ENCODE measurements at places on chromosomes 1 and 21.

DNA sequence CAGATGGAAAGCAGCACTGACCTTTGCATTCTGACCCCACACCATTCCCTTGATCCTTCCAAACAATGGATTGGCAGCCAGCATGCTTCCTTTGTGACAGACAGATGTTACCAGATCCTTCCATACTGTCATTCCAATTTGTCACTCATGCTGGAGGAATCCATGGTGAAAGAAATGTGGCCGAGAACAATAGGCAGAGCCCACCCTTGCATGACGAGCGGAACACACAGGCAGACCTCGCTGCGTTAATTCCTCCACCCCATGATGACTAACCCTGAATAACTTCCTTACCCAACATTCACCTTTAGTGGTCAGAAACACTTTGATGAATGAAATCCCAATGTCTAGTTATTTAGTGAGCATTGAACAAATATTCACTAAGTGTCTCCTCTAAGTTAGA lies 45.1 kb downstream of the PDPN start:
- no peak for DNase-seq

GRCh38 chr1:244010191-244010590 lies 40.9 kb upstream of the ZBTB18 start:
- DNase-seq = no peak

GRCh38 chr1:34286511-34286910 lies 109.8 kb downstream of the C1orf94 start:
- no peak for DNase-seq

DNA sequence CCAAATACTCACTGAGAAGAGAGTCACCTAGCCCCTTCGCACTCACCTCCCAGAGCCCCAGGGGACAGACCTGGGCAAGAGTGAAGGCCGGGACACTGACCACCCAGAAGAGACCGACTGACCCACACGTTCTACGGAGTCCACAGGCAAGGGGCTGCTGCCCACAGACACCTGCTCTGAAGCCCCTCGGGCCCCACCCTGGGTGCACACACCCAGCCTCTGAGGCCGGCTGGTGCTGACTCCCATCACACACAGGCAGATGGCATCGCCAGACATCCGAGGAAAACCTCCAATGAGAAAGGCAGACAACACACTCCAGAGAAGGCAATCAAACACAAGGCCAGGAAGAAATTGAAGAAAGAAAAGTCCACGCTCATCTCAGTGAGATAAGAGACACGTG lies 22.1 kb downstream of the WDR4 start:
- DNase-seq = no peak

DNA sequence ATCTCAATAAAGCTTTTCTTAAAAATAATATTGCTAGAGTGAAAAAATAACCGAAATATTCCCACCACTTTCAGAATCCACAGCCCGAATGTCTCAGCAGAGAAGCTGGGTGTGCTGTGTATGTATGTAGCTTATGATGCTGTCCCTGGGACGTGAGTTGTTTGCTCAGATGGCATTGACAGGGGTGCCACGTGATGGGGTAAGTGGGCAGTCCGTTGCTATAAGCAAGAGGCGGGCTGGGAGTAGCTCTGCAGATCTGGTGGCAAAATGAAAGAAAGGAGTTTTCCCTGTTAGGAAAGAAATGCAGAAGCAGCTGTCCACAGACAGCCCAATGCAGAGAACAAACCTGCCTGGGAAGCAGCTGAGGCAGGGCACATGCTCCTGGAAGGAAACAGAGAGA lies 3.8 kb upstream of the FAM20B start:
- DNase-seq = no peak

DNA sequence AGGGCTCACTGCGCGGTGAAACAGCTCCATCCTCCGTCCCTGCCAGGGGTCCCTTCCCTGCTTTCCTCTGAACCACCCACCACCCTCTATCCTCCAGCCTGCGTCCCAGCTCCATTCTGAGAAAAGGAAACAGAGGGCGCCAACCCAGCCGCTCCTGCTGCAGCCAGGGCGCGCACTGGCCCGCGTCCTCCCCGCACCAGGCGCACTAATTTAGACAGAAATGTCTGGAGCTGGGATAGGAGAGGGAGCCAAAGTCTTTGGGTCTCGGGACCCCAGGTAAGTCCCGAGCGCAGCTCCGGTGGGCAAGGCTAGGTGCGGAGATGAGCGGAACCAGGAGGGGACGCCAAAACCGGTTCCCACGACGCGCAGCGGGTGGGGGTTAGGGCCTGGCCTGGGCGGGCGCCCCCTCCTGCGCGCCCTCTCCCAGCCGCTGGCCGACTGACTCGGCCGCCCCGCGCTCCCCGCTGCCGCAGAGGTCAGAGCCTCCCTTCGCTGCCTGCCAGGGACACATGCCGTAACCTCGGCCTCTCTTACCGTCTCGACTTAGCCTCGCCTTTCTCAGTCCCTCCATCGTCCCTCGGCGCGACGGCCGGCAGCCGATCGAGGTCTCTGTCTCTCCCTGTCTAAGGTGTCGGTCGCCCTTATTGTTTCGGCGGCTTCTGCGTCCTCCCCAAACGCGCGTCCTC lies 2.0 kb downstream of the CAMK2N1 start:
- DNase-seq = no peak

Data from activated effector memory CD4-positive, alpha-beta T cell treated with Interleukin-2 at 50 U/mL for 16 hours (primary cell).